ENCODE measurements at places on chromosomes 1 and 21.
A peak's percentile ranks its signal among the peaks of the same experiment; 100 is the strongest.

- no peak for DNase-seq
- peak overlapping the region; percentile 79 for H3K27ac ChIP-seq
- H3K4me1 ChIP-seq, result peaks cover 42% of the 10 kb centered on the region
Observed at GRCh38 chr1:233281711-233282581, 13.6 kb downstream of the PCNX2 start.

DNA sequence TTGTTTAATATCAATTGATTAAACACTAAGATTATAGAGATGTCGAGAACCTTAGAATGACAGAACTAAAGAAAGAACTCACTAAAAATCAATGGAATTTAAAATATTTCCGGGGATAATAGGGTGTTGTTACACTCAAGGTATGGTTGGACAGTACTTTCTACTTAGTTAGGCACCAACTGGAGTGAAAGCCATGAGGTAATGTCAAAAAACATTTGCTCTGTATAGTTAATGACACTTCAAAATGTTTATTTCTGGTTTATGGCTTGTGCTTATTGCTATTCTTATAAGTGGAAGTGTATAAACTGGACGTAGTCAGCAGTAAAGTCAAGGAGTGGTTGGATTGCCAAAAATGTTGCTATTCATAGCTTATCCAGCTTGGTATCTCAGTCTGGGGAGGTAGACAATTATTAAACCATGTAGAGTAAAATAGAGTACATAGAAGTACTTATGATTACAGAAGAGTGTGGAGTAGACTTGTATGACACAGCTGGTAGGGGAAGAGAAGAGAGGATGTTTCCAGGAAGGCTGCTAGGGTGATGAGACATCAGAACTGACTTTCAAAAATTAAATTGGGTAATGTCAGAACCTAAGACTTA is 56.5 kb upstream of the BMP8A start:
- H3K4me3 ChIP-seq, result no peak overlapping the region
- H3K27ac ChIP-seq, result peak overlapping the region; percentile 8
- H3K27me3 ChIP-seq, result no peaks in the 10 kb centered on the region
- peaks cover 86% of the 10 kb centered on the region for H3K36me3 ChIP-seq
- H3K4me1 ChIP-seq, result peaks cover 10% of the 10 kb centered on the region
- DNase-seq, result no peak

GRCh38 chr1:109837852-109838570 is 72.6 kb upstream of the CSF1 start:
- no peaks in the 10 kb centered on the region for H3K4me1 ChIP-seq
- H3K4me3 ChIP-seq, result no peak overlapping the region
- no peak for DNase-seq

GRCh38 chr1:185112356-185112755 is 44.4 kb downstream of the TRMT1L start:
- no peaks in the 10 kb centered on the region for H3K27me3 ChIP-seq
- DNase-seq, result no peak
- no peak overlapping the region for H3K27ac ChIP-seq
- no peaks in the 10 kb centered on the region for H3K4me1 ChIP-seq
- peaks cover 3% of the 10 kb centered on the region for H3K36me3 ChIP-seq
- no peak overlapping the region for H3K4me3 ChIP-seq

GRCh38 chr1:77632216-77632615 is 50.2 kb downstream of the ZZZ3 start:
- no peak for DNase-seq
- no peaks in the 10 kb centered on the region for H3K27me3 ChIP-seq
- H3K4me1 ChIP-seq, result peaks cover 5% of the 10 kb centered on the region

- no peaks in the 10 kb centered on the region for H3K4me1 ChIP-seq
- peaks cover 5% of the 10 kb centered on the region for H3K27me3 ChIP-seq
- no peak overlapping the region for H3K4me3 ChIP-seq
- no peak for DNase-seq
Observed at GRCh38 chr1:37148663-37149062, 114.3 kb upstream of the GRIK3 start.

- no peaks in the 10 kb centered on the region for H3K27me3 ChIP-seq
- H3K4me3 ChIP-seq, result no peak overlapping the region
- no peaks in the 10 kb centered on the region for H3K36me3 ChIP-seq
- H3K27ac ChIP-seq, result no peak overlapping the region
- no peak for DNase-seq
Observed at GRCh38 chr1:227094249-227094966, 154.3 kb downstream of the COQ8A start.

DNA sequence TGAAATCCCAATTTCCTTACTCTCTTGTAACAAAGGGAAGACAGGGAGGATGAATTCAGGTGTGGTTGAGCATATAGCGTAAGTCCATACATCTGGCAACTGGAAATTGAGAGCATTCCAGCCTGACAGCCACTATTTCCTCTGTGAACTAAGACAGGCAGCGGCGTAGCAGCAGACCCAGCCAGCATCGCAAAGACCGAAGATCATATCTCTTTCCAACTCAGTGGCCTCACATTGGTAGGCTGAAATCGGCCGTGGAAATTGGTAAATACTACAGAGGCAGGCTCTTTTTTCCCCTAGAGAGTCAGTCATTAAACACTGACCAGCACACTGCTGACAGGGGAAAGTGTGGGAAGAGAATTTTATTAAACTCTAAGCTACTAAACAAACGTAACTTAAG is 43.4 kb downstream of the TARBP1 start:
- H3K4me3 ChIP-seq, result no peak overlapping the region
- H3K27me3 ChIP-seq, result no peaks in the 10 kb centered on the region
- DNase-seq, result no peak
- H3K36me3 ChIP-seq, result peaks cover 92% of the 10 kb centered on the region

DNA sequence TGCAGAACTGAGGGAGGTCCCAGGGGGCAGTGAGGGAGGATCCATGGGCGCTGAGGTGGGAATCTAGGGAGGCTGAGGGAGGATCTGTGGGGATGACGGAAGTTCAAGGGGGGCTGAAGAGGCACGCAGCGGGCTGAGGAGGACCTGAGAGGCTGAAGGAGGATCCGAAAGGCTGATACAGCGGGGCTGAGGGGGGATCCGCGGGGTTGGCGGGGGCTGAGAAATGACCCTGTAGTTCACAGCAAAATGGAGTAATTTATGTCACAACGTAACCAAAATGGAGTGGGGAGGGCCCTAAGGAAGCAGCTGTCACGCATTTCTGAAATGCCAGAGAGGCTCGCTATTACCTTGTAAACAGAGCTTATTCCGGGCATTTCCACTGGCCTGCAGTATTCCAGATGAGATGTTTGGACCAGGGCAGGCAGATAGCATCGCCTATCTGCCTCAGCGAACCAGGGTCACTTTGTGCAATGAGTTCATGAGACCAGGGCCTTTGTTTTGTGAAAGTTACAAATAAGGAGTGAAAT is 926 bp upstream of the MRPL55 start:
- H3K27ac ChIP-seq, result peak overlapping the region; percentile 95
- no peaks in the 10 kb centered on the region for H3K27me3 ChIP-seq
- peaks cover 39% of the 10 kb centered on the region for H3K36me3 ChIP-seq

DNA sequence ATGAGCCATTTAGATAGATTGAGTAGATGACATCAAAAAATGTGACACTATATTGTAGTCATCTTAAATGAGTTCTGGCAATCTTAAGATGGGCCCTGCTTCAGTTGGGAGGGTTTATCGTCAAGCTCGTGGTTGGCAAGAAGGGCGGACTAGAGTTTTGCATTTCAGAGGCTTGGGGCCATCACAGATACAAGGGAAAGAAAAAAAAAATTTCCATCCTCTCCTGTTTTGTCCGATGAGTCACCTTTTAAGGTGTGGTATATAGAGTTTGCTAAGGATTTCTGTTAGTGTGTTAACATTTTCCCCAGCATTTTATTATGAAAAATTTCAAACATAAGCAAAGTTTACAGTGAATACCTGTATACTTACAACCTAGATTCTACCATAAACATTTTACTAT is 31.8 kb upstream of the KCNQ4 start:
- no peak overlapping the region for H3K4me3 ChIP-seq
- no peak for DNase-seq
- H3K27me3 ChIP-seq, result no peaks in the 10 kb centered on the region
- H3K36me3 ChIP-seq, result peaks cover 94% of the 10 kb centered on the region

Data from activated T-cell treated with anti-CD3 and anti-CD28 coated beads, Interleukin-2, amount 50 U/mL, for 24 hours (primary cell).